ENCODE measurements at places on chromosomes 12 and 14. TPM values are rescaled to one million over a fixed set of nuclear protein-coding genes. Genes with fewer than 3 reads are reported as not detected.

The OR6C2 gene
- not detected for total RNA-seq

The MYO1H gene
- total RNA-seq, result not detected

The SGPP1 gene
- total RNA-seq, result 11.6 TPM

The IL22 gene
- 0.31 TPM for total RNA-seq

The REP15 gene
- 0.33 TPM for total RNA-seq

The PCED1B gene
- 117 TPM for total RNA-seq

The KRT83 gene
- total RNA-seq, result not detected

The RACGAP1 gene
- 119 TPM for total RNA-seq

Data from activated naive CD8-positive, alpha-beta T cell treated with anti-CD3 and anti-CD28 coated beads for 36 hours (primary cell).